Effector CD8-positive, alpha-beta T cell (primary cell): ENCODE measurements at places on chromosomes 11 and 22.

GRCh38 chr22:28734393-28734792 lies 7.2 kb downstream of the CHEK2 start:
- DNase-seq: no peak

DNA sequence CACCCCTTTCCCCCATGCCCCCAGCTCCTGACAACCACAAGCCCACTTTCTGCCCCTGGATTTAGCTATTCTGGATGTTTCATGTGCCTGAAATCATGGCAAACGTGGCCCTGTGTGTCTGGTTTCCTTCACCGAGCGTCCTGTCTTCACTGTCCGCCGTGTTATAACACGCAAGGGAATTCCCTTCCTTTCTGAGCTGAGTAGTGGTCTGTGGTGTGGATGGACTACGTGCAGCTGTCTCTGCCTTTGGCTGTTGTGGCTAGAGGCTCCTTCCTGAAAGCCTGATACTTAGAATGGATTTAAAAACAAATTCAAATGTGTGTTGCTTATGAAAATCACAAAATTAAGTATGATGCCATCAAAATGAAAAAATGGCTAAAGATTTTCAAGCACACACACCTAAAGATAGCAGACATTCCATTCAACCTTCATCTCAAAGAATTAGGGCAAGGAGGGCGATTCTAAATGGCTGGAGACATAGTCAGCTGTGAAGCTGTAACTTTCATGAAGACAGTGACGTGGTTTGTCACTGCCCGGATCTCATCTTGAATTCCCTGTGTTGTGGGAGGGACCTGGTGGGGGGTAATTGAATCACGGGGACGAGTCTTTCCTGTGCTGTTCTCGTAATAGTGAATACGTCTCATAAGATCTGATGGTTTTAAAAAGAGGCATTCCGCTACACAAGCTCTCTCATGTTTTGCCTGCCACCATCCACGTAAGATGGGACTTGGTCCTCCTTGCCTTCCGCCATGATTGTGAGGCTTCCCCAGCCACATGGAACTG lies 30.5 kb downstream of the KCNQ1 start:
- DNase-seq: no peak

DNA sequence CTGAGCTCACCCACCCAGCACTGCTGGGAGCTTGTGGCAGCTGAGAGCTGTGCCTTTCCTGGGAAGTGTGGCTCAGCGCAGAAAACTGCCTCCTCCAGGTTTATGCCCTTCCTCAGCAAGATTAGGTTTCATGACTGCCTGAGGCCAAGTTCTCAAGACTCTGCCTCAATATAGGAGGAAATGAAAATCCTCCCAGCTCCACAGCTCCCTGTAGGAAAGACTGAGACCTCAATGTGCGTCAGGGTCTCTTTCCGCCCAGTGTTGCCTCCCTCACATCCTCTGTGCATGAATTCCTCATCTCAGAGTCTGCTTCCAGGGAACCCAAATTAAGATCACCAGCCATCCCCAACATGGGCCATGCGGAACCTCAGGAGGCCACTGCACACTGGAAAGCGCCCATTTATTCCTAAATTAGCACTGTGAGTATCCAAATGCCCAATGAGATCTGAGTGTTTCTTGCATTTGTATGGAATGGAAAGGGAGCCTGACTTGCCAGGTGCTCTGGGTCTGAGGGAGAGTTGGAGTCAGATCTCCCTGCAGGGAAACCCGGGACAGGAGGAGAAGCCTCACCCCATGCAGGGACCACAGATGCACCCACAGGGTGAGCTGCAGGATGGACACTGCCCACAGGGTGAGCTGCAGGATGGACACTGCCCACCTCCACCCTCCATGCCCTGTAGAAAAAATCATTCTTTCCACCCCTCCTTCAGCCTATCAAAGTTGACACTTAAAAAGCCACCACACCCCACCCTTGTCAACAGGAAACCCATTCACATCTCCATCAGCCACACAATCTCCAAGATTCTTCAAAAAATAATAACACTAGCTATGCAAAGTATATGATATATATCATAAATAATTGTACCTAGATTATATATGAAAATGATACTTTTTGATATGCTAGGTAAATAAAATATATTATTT lies 97.4 kb upstream of the IGLL5 start:
- no peak for DNase-seq

DNA sequence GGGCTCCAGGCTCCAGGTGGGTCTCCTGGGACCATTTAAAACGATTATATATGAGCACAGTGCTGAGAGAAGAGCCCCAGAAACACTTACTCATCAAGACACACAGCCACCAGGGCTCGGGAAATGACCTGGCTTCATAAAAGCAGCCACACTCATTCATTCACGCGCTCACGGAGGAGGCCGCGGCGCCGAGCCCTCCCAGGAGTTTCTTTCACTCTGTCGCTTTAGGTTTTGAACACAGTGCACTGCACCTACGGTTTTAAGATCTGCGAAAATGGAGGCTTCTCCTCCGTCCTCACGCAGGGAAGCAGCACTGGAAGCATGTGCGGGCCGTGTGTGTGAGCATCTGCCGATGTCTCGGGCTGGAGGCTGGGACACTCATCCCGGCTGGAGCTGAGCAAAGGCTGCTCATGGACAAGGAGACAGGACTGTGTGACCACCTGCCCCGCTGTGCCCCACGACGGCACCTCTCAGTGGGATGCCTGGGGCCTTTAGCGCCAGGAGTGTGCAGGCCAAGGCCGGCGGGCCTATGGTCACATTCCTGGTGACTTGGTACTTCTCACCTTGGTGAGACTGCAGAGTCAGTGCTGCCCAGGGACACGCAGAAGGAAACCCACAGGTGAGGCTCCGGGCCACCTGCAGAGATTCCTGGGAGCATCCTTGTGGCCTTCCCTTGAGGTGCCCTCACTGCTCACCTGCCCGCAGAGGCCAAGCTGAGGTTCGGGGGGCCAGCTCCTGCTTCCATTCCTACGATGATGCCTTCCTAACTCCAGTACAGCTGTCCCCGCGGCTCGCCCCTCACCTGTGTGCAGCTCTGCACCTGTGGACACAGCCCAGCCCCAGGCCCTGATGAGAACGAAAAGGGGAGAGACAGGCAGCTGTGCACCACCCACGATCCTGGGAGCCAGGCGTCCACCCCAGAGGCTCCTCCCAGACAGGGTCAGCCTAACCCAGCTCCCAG lies 872.0 kb downstream of the BRD1 start:
- no peak for DNase-seq

DNA sequence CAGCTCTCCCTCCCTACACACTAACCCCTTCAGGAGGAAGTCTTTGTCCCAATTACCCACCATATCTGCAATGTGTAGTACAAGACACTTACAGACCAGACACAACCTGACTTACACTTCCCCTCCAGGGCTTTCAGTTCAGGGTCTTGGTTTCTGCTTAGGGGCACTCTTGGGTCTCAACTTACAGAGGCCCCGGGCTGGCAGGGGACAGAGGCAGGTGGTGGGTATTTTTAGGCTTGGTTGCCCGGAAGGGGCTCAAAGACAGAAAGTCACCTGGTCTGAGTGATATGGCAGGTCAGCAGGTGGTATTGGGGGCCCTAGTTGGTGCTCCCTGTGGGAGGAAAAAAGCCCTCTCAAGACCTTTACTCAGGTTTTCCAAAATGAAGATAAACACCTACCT lies 3.4 kb upstream of the TMEM184B start:
- no peak for DNase-seq

- DNase-seq: no peak
Observed at GRCh38 chr11:34135439-34135838, 30.0 kb downstream of the NAT10 start.
